ENCODE measurements at places on chromosomes 5 and 9.
A peak's percentile ranks its signal among the peaks of the same experiment; 100 is the strongest.

DNA sequence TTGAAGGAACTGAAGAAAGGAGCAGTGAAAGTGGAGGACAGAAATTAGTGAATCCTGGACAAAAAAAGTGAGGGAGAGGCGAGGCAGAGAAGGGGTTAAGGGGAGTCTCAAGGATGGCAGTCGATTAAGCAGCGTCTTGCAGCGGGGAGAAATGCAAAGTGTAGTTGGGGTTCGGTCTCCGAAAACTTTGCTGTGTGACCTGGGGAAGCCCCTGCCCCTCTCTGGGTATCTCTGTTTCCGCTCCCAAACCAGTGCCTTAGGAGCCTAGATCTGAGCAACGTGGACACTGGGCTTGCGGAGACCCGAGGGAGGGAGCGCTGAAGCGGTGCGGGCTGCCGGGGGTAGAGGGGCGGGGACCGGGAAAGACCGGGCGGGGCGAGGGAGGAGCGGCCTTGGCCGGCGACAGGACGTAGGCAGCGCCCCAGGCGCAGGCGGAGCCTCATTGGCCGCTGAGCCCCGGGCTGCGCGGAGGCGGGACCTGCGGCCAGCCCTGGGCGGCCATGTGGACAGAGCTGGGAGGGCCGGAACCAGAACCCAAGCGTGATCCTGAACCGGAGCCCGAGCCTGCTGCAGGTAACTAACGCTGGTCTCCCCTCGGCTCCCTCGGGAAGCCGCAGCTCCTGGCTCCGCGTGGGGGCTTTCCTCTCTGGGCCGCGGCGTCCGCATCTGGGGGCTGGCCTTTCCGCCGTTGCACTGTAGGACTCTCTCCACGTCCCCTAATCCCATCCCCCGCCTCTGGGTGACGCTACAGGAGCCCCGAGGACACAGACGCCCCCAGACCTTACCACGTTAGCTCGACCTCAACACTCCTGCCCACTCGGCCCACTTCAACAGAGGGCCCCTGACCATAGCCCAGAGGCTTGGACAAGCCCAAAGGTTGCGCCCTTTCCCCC is at the start of gene ALDH1B1:
Gene ALDH1B1 (plus strand): TSS at position 468 of the 893 bp plus-strand sequence. CDS start 3,047 bp downstream, outside the sequence.
- H3K27ac ChIP-seq = peak within 1 kb of the TSS; percentile 62
- peak; percentile 68 for DNase-seq
- peaks cover 13% of the 10 kb centered on the region for H3K4me1 ChIP-seq
- H3K4me3 ChIP-seq = peak within 1 kb of the TSS; percentile 94

DNA sequence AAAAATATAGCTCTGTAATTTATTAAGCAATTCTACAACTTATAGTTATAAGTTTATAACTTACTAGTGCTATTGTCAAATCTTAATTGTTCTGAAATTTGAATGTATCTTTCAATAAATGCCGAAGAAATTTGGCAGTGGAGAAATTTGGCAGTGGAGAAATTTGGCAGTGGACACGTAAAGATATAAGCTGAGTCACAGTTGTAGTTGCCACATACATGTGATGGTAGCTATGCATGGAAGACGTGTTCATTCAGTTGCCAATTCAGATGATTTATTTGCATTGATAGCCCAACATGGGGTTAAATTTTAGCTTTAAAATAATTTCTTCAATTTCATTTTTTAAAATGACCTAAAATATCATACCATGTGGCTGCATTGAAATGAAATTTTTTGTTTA is 127.8 kb upstream of the NR4A3 start:
- no peaks in the 10 kb centered on the region for H3K27me3 ChIP-seq
- no peak for DNase-seq
- no peak overlapping the region for H3K27ac ChIP-seq
- H3K36me3 ChIP-seq = no peaks in the 10 kb centered on the region
- H3K4me1 ChIP-seq = no peaks in the 10 kb centered on the region
- no peak overlapping the region for H3K4me3 ChIP-seq

DNA sequence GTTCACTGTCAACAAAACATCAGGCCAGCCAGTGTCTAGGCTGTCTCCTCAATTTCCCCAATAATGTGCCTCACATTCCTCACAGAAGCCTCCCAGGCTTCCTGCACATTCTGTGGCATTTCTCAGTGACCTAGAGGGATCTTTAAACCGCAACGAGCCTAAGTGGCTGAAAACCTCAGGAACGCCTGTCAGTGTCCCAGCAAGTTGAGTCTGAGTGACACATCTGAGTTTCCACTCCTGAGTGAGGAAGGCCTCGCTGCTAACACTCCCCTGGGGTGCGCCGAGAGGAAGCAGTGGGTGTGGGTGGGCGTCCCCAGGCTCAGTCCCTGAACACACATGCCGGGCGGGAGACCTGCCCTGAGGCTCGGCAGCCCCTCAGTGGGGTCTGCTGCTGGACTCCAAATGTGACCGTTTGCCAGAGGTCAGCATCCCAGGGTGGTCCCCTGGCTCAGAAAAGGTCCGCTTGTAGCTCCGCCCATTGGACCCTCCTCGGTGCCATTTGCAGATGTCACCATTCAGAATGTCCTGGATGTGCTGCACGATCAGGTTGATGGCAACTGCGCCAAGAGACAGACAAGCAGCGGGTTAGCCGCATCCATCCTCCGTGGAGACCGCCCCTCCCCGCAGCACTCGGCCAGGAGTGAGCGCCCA is 6.3 kb downstream of the UCK1 start:
- no peak for DNase-seq
- H3K4me3 ChIP-seq = no peak overlapping the region
- H3K27ac ChIP-seq = no peak overlapping the region
- H3K27me3 ChIP-seq = no peaks in the 10 kb centered on the region

GRCh38 chr5:171569065-171569712 is 149.7 kb downstream of the FGF18 start:
- no peaks in the 10 kb centered on the region for H3K27me3 ChIP-seq
- DNase-seq = no peak
- no peaks in the 10 kb centered on the region for H3K36me3 ChIP-seq

- H3K27me3 ChIP-seq = no peaks in the 10 kb centered on the region
- no peaks in the 10 kb centered on the region for H3K36me3 ChIP-seq
- H3K4me3 ChIP-seq = no peak overlapping the region
- no peak overlapping the region for H3K27ac ChIP-seq
- no peaks in the 10 kb centered on the region for H3K4me1 ChIP-seq
These were observed 87.0 kb upstream of the SPRY4 start for GRCh38 chr5:142411656-142412425.

GRCh38 chr5:16871746-16872339 is 64.2 kb downstream of the MYO10 start:
- peaks cover 37% of the 10 kb centered on the region for H3K4me1 ChIP-seq
- H3K4me3 ChIP-seq = no peak overlapping the region
- peak overlapping the region; percentile 77 for H3K27ac ChIP-seq
- peaks cover 15% of the 10 kb centered on the region for H3K36me3 ChIP-seq
- DNase-seq = no peak
- H3K27me3 ChIP-seq = no peaks in the 10 kb centered on the region

- no peak overlapping the region for H3K27ac ChIP-seq
- no peak for DNase-seq
- no peaks in the 10 kb centered on the region for H3K4me1 ChIP-seq
- H3K4me3 ChIP-seq = no peak overlapping the region
- H3K36me3 ChIP-seq = no peaks in the 10 kb centered on the region
- no peaks in the 10 kb centered on the region for H3K27me3 ChIP-seq
These were observed 403.2 kb downstream of the KIF4B start for GRCh38 chr5:155416765-155417164.

DNA sequence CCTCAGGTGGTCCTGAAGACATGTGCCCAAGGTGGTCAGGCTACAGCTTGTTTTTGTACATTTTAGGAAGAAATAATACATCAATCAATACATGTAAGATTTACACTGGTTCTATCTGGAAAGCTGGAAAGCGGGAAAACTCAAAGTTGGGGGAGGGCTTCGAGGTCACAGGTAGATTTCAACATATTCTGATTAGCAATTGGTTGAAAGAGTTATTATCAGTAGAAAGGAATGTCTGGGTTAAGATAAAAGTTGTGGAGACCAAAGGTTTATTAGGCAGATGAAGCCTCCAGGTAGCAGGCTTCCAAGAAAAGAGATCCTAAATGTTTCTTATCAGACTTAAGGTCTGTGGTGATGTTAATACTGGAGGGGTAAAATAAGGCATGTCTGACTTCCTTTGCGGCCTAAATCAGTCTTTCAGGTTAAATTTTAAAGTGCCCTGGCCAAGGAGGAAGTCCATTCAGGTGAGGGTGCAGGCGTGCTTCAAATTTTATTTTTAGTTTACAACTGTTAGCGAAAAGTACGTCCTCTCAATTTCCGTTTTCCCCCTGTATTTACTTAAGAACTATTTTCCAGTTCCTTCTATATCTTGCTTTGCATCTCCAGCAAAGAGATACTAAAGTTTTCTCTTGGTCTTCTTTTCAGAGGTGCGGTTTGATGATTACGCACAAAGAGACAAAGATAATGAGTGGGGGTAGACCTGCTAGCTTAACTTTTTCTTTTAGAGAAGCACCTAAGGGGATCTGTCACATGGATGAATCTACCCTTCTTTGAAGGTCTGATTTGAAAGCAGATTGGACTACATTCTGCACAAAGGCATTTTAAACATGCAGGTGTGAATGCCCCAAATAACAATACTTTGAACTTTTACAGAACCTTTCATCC is 578.6 kb downstream of the RAB3C start:
- H3K27me3 ChIP-seq = peaks cover 15% of the 10 kb centered on the region
- H3K4me3 ChIP-seq = no peak overlapping the region
- no peaks in the 10 kb centered on the region for H3K4me1 ChIP-seq
- DNase-seq = no peak

GRCh38 chr9:136292591-136293448 is 11.1 kb downstream of the CCDC187 start:
- H3K4me3 ChIP-seq = no peak overlapping the region
- no peaks in the 10 kb centered on the region for H3K36me3 ChIP-seq

GRCh38 chr9:17837965-17838364 is 259.1 kb downstream of the SH3GL2 start:
- no peaks in the 10 kb centered on the region for H3K27me3 ChIP-seq
- H3K36me3 ChIP-seq = no peaks in the 10 kb centered on the region
- H3K4me3 ChIP-seq = no peak overlapping the region
- H3K4me1 ChIP-seq = no peaks in the 10 kb centered on the region

GRCh38 chr9:87405677-87406542 is 91.8 kb upstream of the DAPK1 start:
- no peak overlapping the region for H3K4me3 ChIP-seq
- H3K36me3 ChIP-seq = no peaks in the 10 kb centered on the region
- H3K27ac ChIP-seq = no peak overlapping the region

GRCh38 chr5:79423296-79423695 is 90.6 kb downstream of the HOMER1 start:
- H3K36me3 ChIP-seq = no peaks in the 10 kb centered on the region
- no peaks in the 10 kb centered on the region for H3K27me3 ChIP-seq
- no peak overlapping the region for H3K4me3 ChIP-seq
- DNase-seq = no peak

Measured in HCT116 (cell line).